ENCODE measurements at places on chromosomes 12 and 14. TPM values are rescaled to one million over a fixed set of nuclear protein-coding genes. Genes with fewer than 3 reads are reported as not detected.

PLEKHG7 gene
- total RNA-seq, result 0.89 TPM

MYH6 gene
- not detected for total RNA-seq

PMCH gene
- not detected for total RNA-seq

MAP1LC3B2 gene
- 1.9 TPM for total RNA-seq

DNA sequence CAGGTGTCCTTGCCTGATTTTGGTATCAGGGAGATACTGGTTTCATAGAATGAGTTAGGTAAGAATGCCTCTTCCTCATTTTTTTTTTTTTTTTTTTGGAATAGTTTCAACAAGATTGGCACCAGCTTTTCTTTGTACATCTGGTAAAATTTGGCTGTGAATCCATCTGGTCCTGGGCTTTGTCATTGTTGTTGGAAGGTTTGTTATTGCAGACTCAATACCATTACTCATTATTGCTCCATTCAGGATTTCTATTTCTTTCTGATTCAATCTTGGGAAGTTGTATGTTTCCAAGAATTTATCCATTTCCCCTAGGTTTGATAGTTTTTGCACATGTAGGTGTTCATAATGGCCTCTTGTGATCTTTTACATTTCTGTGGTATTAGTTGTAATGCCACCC is 126.0 kb upstream of the KITLG start:
- DNase-seq, result no peak

MANSC1 gene
- 48.0 TPM for total RNA-seq

DNA sequence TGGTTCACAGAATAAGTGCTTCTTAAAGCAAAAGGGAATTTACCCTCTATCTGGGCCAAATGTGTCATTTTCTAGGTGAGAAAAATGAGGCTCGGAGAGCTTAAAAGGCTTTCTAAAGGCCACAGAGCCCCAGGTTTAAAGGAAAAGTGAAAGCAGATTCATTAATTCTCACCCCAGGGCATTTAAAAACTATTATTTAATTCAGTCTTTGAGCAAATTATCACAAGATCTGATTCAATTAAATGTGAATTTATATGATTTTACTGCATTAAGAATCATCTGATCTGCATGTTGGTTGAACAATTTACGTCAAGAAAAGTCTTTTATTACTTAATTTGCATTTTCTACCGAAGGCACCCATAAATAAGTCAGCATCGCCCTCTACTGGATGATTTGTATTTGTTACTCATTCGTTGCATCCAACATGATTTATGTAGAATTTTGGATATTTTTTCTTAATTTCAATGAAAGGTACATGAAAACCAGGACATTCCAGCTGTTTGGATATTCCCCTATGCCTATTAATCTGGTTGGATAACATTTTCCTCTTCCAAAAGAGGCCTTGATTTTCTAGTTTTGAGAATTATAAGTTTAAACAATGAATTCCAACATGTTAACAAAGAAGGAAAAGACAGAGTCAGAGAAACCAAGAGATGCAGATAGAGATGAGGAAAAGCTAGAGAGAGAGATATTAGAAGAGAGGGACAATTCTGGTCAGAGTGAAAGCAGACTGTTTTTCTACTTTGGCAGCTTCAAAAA is 19.1 kb upstream of the DHRS7 start:
- DNase-seq, result no peak

COCH gene
- total RNA-seq, result 4.4 TPM

DNA sequence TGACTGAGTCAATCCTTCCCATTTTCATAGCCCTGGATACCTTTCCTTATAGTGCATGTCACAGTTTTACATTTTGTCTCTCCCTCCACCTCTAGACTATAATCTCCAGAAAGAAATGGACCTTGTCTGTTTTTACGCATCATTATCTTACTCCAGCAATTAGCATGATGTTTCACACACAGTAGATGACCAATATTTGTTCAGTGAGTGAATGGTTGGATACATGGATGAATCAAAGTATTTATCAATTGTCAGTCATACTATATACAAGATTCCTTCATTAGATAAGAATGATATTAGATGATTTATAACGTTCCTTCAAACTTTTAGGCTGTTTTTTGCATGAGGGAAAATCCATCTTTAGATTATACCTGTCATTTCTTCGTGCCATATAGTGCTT is 61.1 kb downstream of the PTHLH start:
- DNase-seq, result no peak

CPM gene
- 98.0 TPM for total RNA-seq

DNA sequence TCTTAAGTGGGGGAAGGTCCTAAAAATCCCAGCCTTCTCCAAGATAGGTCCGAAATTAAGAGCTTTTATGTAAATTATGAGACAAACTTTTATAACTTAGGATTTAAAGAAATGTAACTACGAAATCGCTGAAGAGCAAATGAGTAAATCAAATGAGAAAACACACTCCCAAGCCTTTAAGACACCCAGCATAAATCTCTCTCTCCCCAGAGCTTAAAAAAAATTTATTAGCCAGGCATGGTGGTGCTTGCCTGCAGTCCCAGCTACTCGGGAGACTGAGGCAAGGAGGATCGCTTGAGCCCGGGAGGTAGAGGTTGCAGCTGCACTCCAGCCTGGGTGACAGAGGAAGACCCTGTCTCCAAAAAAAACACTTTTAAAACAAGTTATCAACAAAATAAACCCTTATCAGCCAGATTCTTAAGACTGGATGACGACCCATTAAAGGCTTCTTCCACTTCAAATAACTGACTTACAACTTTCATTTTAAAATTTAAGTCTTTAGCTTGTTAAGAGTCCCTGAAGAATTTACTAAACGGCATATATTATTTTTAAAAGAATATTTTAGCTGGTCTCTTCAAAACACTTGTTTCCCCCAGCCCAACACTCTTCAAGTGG is 3.2 kb downstream of the PTGES3 start:
- no peak for DNase-seq

DNA sequence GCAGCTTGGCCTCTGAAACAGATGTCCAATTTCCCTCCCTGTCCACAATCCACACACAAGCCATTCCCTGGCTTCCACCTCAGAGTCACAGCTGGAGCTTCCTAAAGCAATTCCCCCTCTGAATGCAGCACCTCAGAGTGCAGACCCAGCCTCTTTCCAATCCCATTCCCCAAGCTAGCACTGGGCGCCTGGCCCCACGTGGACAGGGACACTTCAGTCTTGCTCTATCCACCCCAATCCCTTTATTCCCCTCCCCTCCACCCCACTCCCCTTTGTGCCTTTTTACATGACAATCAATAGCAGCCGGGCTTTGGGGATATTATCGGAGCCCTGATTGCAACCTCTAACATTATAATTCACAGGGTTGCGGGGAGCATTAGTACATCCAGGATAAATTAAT is 292.6 kb downstream of the TTC8 start:
- no peak for DNase-seq

DNA sequence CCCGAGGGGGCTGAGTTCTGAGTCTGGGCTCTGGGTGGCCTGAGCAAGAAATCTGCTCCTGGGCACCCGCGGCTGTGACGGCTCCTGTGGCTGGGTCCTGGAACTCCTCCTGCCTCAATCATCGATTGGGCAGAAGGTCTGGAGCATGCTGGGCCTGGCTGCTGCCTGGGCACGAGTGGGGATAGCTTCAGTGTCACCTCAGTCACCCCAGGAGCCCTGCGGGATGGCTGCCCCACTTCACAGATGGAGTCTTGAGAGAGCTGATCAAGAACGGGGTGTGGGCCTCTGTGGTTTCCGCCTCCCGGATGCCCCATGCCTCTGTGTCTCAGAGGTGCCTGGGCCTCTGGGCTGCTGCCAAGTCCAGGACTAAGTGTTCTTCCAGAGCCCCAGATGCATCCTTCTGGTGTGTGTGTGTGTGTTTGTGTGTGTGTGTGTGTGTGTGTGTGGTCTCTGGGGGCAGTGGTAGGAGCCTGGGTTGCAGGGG is 185.6 kb upstream of the C14orf180 start:
- peak; percentile 34 for DNase-seq

- DNase-seq, result no peak
Measured at GRCh38 chr12:49322367-49322707, 718 bp upstream of the TROAP start.

GRCh38 chr12:127411166-127411915 is 855.6 kb upstream of the TMEM132C start:
- DNase-seq, result no peak

DNA sequence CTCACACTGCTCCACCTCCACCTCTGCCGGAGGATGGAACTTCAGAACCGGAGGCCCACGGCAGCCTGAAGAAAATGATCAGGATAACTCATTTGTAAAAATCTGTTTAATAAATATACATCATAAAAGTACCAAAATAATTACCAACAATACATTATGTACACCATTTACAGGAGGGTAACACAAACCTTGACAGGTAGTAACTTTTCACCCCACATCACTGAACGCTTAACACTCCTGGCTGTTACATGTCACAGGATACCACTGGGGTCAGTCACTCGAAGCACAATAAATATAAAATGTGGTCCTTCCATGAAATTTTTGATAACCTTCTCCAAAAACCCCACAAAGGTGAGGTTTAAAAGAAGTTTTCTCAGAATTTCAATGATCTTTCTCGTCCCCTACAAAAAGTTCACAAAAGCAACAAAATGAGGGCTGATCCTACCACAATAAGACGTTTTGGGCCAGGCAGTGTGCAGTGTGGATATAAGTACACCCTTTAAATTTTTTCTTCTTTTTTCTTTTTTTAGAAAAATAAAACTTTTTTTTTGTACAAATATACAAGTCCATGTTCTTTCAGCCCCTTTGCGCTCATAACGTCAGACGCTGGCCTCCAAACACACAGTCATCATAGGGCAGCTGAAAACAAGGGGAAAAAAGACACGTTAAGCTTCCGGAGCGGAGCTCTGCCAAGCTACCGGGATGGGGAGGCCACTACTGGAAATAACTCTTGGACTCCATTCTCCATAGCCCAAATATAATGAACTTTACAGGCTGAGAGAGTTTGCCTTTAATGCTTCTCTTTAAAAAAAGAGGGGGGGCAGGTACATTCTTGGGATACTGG is 2.9 kb downstream of the NFKBIA start:
- DNase-seq, result no peak

GRCh38 chr14:86675059-86675458 is 1145.1 kb downstream of the FLRT2 start:
- no peak for DNase-seq

- no peak for DNase-seq
Measured at GRCh38 chr12:58487678-58488161, 432.6 kb downstream of the LRIG3 start.

PTCSC3 gene
- not detected for total RNA-seq

DNA sequence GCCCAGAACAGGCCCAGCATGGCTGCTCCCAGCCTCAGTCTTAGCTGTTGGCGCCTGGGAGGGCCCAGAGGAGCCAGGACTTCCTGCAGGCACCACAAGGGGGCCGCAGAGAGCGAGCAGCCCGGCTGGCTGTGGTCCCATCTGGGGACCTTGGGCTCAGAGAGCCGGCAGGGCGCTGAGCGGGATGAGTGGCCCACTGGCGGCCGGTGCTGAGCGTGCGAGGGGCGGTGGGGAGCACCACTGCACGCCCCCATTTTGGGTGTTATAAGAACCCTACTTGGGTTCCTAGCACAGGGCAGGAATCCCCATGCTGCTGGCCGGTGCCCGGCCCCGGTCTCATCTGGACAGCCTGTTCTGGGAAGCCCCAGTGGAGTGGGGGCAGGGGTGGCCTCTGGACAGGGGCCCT is 25.9 kb upstream of the CRIP2 start:
- DNase-seq, result peak; percentile 67

DNA sequence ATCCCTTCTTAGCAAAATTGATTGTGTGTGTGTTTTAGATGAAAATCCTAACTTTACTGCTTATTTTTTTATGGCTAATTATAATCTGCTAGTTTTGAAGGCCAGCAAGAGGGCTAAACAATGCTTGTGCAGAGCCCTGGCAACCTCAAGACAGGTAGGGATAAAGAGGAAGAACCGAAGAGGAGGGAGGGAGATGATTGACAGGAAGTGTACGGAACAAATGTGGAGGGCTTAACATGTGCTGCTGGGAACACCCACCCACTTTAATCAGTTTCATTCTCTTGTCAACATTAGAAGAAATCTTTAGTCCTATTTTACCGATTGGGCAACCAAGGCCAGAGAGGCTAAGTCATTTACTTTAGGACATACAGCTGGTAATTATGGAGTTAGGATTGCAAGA is 1.4 kb upstream of the WSCD2 start:
- no peak for DNase-seq

TUNAR gene
- not detected for total RNA-seq

- DNase-seq, result no peak
Measured at GRCh38 chr12:77214136-77214535, 148.8 kb upstream of the E2F7 start.

SUOX gene
- 24.4 TPM for total RNA-seq

DNA sequence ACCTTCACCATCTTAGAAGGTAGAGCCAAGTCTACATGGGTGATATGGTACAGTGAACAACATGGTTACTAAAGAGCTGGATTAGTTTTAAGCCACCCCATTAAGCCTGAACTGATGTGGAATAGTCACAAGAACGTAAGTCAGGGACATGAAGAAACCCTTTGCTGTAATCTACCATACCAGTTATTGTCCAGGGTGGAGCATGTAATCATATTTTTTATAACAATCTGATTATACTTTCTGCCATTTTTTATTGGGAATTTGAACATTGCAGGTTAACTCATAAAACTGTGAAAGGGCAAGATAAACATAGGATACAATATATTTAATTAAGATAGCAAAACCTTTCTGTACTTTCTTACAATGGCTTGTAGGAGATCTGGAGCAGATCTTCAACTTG is 103.6 kb downstream of the FIGNL2 start:
- no peak for DNase-seq

DNA sequence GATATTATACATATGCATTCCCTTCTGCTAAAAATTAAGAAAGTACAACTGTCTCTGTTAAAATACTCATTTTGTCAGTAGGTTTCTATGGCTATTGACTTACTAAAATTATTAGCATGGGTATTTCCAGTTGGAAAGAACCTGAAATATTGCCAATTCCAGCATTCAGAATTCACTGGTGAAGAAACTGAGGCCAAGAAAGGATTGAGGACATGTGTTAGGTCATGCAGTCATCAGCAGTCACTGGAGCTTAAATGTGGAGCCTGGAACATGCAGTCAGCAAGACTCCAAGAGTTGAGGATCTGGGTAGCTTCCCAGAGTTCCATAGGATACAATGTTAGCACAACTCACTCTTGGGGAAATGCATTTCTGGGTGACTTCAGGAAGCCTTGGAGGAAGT is 1335.6 kb downstream of the AACS start:
- no peak for DNase-seq

NID2 gene
- total RNA-seq, result 24.9 TPM

ACOT6 gene
- not detected for total RNA-seq

PTPRO gene
- 15.7 TPM for total RNA-seq

GRCh38 chr14:104475802-104476201 is 103.8 kb upstream of the C14orf180 start:
- no peak for DNase-seq

GRCh38 chr12:5807090-5807414 is 138.0 kb downstream of the ANO2 start:
- DNase-seq, result no peak

DNA sequence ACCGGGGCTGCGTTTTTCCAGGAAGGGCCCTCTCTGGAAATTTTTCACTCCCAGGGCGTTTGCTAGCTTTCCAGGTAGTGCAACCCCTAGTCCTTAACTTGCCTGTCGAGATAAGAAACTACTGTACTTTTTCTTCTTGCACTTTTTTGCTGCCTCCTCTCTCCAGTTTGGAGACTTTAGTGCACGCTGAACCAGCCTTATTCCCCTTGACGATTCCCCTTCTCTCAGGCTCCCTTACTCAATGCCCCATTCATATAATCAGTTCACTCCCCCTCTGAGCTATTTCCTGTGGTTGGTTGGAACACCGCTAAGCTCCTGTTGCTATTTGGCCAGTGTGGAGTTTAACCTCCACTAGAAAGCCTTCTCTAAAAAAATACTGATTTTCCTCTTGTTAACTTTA is 682 bp downstream of the CREBL2 start:
- DNase-seq, result no peak

GRCh38 chr12:119808441-119808840 is 68.7 kb downstream of the CIT start:
- no peak for DNase-seq

USP30 gene
- 26.6 TPM for total RNA-seq

TSPAN9 gene
- total RNA-seq, result 9.6 TPM
